Smooth muscle cell of the coronary artery (primary cell): ENCODE measurements at places on chromosomes 3 and 15. TPM values are rescaled to one million over a fixed set of nuclear protein-coding genes. Genes with fewer than 3 reads are reported as not detected.

LNP1 gene
- total RNA-seq: 3.5 and 3.8 TPM in 2 replicates

MINAR1 gene
- total RNA-seq: 0.47 and 0.98 TPM in 2 replicates

EPHB3 gene
- total RNA-seq: 3.0 and 9.4 TPM in 2 replicates

EIF3J gene
- 11.2 and 31.8 TPM in 2 replicates for total RNA-seq

SEMA5B gene
- under 0.01 TPM in 1 of 2 replicates, not detected in the other for total RNA-seq

SERPINI2 gene
- total RNA-seq: not detected in 2 replicates

SLITRK3 gene
- not detected in 2 replicates for total RNA-seq

FOXB1 gene
- not detected in 2 replicates for total RNA-seq

RPL29 gene
- 574 and 1,531 TPM in 2 replicates for total RNA-seq

LEKR1 gene
- 0.38 and 0.47 TPM in 2 replicates for total RNA-seq

BNC1 gene
- 0.30 and 0.47 TPM in 2 replicates for total RNA-seq

PIGB gene
- total RNA-seq: 8.6 and 13.6 TPM in 2 replicates

CCR1 gene
- total RNA-seq: 8.0 TPM in 1 of 2 replicates, not detected in the other

TM6SF1 gene
- 3.3 TPM in 1 of 2 replicates, not detected in the other for total RNA-seq

ARHGEF26 gene
- total RNA-seq: 0.12 and 1.9 TPM in 2 replicates

CHRM5 gene
- 0.15 TPM in 1 of 2 replicates, not detected in the other for total RNA-seq

OIP5 gene
- total RNA-seq: 2.2 TPM in 1 of 2 replicates, not detected in the other

SLC22A13 gene
- total RNA-seq: 0.15 and 0.94 TPM in 2 replicates

TMEM207 gene
- not detected in 2 replicates for total RNA-seq

SI gene
- total RNA-seq: not detected in 2 replicates

ZNF80 gene
- total RNA-seq: not detected in 2 replicates

TEX9 gene
- 2.0 and 4.1 TPM in 2 replicates for total RNA-seq

CCR9 gene
- not detected in 2 replicates for total RNA-seq

OR5H1 gene
- not detected in 2 replicates for total RNA-seq

SUSD5 gene
- total RNA-seq: 5.0 and 9.6 TPM in 2 replicates

CLDN1 gene
- 0.08 and 0.12 TPM in 2 replicates for total RNA-seq

IGSF11 gene
- 0.08 and 0.12 TPM in 2 replicates for total RNA-seq
